ENCODE measurements at places on chromosomes 2 and 18. TPM values are rescaled to one million over a fixed set of nuclear protein-coding genes. Genes with fewer than 3 reads are reported as not detected.

- no peak for DNase-seq
- no peaks in the 10 kb centered on the region for H3K36me3 ChIP-seq
- no peaks in the 10 kb centered on the region for H3K4me1 ChIP-seq
- H3K27me3 ChIP-seq = peaks cover 27% of the 10 kb centered on the region
Measured at GRCh38 chr2:26305540-26305939, 40.4 kb upstream of the SELENOI start.

GRCh38 chr18:46268671-46269070 lies 164.5 kb downstream of the HAUS1 start:
- H3K27me3 ChIP-seq = no peaks in the 10 kb centered on the region
- H3K4me1 ChIP-seq = no peaks in the 10 kb centered on the region
- H3K4me3 ChIP-seq = no peak overlapping the region
- peaks cover 9% of the 10 kb centered on the region for H3K36me3 ChIP-seq
- no peak overlapping the region for H3K27ac ChIP-seq

The ZNF385B gene
- 5.0 TPM for total RNA-seq

- H3K4me1 ChIP-seq = no peaks in the 10 kb centered on the region
- peaks cover 5% of the 10 kb centered on the region for H3K27me3 ChIP-seq
- DNase-seq = no peak
- H3K36me3 ChIP-seq = no peaks in the 10 kb centered on the region
- H3K4me3 ChIP-seq = no peak overlapping the region
Measured at GRCh38 chr2:118729760-118730159, 117.7 kb downstream of the EN1 start.

DNA sequence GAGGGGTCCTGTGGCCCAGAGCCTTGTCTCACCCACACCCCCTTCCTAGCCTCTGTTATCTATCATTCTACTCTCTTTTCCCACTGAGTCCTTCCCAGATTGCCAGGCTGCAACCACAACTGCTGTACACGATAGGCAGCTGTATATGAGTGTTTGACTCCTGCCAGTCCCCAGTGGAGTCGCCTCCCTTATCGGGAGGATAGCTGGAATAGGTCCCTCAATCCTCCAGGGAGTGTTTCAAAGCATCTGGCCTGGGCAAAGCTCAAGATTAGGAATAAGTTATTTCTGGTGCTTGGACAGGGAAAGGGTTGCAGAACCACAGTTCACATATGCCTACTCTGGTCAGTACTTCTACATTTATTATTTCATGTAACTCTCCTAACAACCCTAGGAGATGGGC lies 4.8 kb downstream of the MSGN1 start:
- no peak overlapping the region for H3K4me3 ChIP-seq
- no peaks in the 10 kb centered on the region for H3K36me3 ChIP-seq
- no peaks in the 10 kb centered on the region for H3K27me3 ChIP-seq
- peaks cover 3% of the 10 kb centered on the region for H3K4me1 ChIP-seq
- H3K27ac ChIP-seq = no peak overlapping the region

The DOCK10 gene
- not detected for total RNA-seq

The MCFD2 gene
- total RNA-seq = 82.4 TPM

DNA sequence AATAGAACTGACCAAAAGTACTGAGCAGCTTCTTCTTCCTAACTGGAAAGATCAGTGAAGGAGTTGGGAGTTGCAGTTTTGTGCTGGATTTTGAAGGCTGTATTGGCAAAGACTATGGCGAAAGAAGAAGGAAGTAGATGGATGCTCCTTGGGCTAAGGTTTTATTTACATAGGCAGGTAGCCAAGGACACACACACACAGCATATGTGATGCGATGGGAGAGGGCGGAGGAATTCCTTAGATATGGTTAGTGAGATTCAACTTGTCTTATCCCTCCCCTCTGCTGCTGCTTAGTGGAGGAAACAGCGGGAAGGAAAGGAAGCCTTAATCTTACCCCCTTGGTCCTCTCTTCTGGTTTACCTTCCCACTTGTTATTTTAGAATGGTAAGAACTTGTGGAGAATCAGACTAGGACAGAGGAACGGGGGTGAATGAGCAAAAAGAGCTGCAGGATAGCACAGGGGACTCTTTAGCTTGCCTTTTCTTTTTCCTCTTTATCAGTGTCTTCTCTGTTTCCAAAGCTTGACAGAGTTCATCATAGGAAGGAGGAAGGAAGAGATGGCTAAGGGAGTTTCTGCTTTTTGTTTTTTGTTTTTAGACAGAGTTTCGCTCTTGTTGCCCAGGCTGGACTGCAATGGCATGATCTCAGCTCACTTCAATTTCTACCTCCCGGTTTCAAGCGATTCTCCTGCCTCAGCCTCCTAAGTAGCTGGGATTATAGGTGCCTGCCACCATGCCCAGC lies 87.9 kb downstream of the OSBPL6 start:
- H3K4me1 ChIP-seq = peaks cover 3% of the 10 kb centered on the region
- H3K27ac ChIP-seq = no peak overlapping the region
- H3K27me3 ChIP-seq = no peaks in the 10 kb centered on the region
- no peak for DNase-seq

The YES1 gene
- total RNA-seq = 78.8 TPM

GRCh38 chr2:71336802-71337201 lies 5.2 kb downstream of the ZNF638 start:
- peak overlapping the region; percentile 33 for H3K4me3 ChIP-seq
- DNase-seq = no peak
- H3K4me1 ChIP-seq = peaks cover 7% of the 10 kb centered on the region
- no peaks in the 10 kb centered on the region for H3K27me3 ChIP-seq
- no peak overlapping the region for H3K27ac ChIP-seq

The SERPINB3 gene
- total RNA-seq = 0.25 TPM
